Hematopoietic multipotent progenitor cell treated with erythropoietin and hydrocortisone succinate and interleukin-3 and kit ligand, for 15 days (in vitro differentiated cells): ENCODE measurements at places on chromosomes 7 and 10.

- no peak for DNase-seq
Observed at GRCh38 chr10:114174695-114175188, 739 bp upstream of the CCDC186 start.

DNA sequence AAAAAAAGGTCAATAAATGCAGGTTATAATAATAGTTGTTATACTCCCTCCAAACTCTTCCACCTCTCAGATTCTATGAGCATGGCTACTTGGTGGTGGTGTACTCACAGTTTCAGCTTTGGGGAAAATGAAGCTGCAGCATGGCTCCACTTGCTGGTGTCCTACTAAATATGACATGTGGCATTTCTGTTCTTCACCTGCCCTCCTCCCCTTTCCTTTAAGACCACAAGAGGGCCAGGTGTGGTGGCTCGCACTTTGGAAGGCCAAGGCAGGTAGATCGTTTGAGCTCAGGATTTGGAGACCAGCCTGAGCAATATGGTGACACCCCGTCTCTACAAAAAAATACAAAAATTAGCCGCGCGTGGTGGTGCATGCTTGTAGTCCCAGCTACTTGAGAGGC lies 101.1 kb downstream of the SLC37A3 start:
- DNase-seq = no peak

DNA sequence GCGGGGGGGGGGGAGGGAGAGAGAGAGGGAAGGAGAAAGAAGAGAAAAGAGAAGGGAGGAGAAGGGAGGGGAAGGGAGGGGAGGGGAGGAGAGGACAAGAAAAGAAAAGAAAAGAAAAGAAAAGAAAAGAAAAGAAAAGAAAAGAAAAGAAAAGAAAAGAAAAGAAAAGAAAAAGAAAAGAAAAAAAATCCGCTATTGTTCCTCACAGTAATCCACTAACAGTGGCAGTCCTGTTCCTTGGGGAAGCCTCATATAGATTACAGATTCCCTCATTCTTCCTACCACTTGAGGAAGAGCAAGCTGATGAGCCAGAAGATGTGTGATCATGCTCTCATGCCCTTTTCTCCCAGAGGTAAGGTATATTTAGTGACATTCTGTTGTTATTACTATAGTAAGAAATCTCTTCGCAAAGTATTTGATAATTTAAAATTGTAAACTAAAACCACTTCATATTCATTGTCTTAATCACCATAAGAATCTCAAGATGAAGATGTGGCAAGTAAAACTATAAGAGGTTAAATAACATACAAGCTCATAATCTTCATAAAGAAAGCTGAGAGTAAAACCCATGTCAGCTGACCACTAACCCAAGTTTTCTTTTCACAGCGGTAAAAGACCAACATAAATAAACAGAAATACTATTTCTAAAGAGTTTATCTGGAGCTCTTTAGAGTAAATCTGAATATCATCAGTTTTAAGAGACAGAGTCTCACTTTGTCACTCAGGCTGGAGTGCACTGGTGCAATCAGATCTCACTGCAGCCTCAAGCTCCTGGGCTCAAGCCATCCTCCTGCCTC lies 128.1 kb downstream of the JMJD1C start:
- DNase-seq = no peak

GRCh38 chr10:1638889-1639419 lies 98.4 kb downstream of the ADARB2 start:
- no peak for DNase-seq

- DNase-seq = peak; percentile 11
Observed at GRCh38 chr10:1420661-1421362, 316.5 kb downstream of the ADARB2 start.

- no peak for DNase-seq
Observed at GRCh38 chr7:47609803-47610452, 28.0 kb upstream of the TNS3 start.

- no peak for DNase-seq
Observed at GRCh38 chr10:126225672-126226008, 162.6 kb downstream of the ADAM12 start.

GRCh38 chr10:8969853-8970252 lies 915.4 kb downstream of the GATA3 start:
- no peak for DNase-seq

DNA sequence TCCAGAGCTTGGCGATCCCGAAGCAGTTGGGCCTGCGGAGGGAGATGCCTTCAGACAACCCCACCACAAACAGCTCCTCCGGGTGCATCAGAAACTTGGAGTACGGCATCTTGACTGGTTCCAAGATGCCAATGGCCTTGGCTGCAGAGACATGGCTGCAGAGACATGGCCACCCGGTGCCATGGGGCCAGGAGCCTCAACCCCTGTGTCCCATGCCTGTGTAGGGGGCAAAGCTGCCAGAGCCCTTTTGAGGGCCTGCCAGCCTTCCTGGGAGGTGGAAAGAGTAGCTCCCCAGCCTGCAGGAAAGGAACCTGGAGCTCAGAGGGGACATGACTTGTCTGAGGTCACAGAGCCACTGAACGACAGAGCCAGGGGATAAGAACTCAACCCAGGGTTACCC lies 83.5 kb downstream of the RABGEF1 start:
- no peak for DNase-seq

DNA sequence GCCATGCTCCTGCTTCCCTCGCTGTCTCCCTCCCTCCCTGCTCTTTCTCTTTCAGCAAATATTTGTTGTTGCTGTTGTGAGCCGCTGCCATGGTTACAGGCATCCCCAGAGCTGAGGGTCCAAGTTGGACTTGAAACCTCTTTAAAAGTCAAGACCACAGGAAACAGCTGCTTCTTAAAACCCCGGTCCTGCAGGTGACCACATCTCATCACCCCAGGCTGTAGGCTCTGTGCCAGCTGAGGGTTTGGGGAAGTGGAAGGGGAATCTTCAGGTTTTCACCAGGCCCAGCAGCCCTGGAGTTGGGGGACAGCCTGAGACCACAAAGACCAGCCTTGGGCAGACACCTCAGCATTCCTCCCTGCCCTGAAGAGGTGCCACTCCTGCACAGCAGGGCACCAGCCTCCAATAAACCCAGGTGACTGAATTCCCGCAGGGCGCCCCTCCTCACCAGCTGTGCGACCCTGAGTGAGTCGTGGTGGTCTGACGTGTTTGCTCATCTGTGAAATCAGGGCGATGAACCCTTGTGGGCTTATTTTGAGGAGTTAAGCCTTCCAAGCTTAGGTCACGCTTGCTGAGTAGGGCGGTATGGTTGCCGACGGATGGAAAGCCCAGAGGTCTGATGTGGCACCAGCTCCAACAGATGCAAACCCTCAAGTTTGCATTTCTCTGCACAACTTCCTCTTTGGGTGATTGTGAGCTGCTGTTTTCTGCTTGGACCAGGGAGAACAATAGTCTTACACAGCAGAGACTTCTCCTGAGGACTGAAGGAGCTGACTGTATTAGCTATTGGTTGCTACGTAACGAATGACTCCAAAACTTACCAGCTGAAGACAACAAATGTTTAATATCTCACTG lies 24.8 kb downstream of the NPTX2 start:
- DNase-seq = no peak

- DNase-seq = peak; percentile 8
Observed at GRCh38 chr10:71980181-71981014, 16.2 kb downstream of the CHST3 start.

GRCh38 chr10:2897619-2898508 lies 169.5 kb upstream of the PFKP start:
- DNase-seq = no peak

DNA sequence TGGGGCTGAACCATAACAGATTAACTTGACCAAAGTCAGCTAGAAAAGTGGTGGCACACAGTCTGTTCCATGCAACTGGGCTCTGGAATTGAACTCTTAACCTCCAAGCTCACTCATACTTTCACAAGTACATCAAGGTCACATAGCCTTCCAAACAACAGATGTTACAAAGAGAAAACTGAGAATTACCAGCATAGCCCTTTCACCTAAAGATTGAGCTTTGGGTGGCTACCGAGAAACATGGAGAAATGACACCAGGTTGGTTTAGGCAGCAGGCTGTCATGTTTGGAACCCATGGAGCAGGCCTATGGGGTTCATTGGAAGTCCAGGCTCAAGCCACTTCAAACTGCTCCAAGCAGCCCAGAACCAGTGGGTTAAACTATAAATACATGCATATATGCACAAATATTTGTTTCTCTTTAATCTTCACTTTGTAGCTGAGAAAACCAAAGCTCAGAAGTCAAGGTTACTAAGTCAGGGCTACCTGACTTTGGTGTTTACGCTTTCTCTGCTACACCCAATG lies 59.1 kb downstream of the MALSU1 start:
- DNase-seq = no peak

DNA sequence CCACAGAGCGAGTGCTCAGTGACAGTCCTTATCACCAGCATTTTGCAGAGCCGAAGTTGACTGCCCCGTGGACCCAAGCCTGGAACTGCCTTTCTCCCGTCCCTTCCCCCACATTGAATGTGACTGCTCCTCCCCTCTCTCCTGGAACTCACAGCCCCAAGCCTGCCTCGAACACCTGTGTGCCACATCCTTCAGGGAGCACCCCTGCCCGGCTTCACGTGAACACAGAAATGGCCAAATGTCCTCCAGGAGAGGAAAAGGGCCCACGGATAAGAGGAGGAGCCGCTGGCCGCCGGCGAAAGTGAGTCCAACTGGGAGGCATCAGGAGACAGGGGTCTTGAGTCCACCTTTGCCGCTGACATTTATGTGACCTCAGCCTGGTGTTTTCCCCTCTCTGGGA lies 16.2 kb downstream of the STX1A start:
- DNase-seq = no peak

DNA sequence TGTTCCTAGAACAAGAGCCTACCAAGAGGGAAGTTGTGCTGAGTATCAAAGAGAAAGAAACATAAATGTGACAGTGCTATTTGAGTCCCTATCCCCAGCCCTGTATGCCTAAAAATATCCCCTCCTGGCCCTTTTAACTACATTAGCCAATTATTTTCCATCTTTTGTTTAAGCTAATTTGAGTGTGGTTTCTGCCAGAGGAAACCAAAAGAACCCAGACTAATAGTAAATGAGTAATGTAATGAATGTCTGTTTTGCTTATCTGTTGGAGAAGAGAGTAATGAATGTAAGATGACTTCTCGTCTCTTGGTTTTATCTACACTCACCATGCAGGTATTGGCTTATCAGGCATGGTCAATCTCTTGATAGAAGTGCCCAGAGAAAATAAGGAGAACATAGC lies 134.4 kb upstream of the CDK1 start:
- no peak for DNase-seq

GRCh38 chr7:25830215-25830614 lies 321.8 kb upstream of the NFE2L3 start:
- no peak for DNase-seq

DNA sequence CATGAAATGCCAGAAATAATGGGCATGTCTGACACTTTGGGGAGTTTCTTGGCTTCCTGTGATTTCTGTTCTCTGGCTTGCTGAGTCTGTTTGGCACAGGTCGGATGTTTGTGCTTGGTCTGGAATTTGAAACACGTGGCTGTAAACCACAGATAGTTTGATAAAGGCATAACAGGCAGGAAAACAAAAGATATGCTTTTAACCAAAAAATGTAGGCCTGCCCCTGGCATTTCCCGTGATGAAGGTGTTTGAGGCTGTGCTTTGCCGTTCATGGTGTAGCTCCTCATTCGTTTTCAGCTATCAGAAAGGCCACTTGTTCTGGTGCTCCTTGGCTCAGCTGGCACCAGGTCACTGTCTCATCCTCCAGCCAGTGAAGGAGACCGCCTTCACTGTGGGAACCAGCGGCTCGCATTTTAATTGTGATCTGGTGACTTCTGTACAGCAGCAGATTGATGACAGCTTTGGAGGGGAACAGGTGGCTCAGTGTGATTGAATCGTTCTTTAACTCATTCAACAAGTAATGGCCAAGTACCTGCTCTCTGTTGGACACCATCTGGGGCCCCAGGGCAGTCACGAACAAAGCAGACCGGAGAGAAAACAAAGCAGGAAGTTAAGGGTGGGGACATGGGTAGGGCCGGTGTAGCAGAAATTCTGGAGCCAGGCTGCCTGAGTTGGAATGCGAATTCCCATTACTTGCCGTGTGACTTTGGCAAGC lies 111.5 kb downstream of the CCNY start:
- no peak for DNase-seq

DNA sequence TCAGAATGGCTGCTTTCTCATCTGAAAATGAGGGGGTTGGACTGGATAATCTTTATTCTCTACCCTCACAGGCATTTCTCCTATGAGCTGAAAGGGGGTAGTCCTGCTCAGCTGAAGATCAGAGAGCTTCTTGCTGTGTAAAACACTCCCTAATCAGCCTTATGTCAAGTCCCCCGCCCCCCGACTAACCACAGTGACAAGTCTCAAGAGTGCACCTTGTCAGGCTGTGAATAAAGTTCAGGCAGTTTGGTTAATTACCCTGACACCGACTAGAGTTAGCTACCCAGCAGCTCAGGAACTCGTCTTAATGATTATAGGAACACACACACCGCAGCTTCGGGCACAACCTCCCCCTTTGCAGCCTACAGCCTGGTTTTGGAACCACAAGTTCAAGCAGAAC lies 513.7 kb downstream of the RPS24 start:
- no peak for DNase-seq

GRCh38 chr7:128129224-128129864 lies 98.1 kb upstream of the LRRC4 start:
- no peak for DNase-seq

- DNase-seq = no peak
Observed at GRCh38 chr10:74903491-74903890, 77.1 kb downstream of the KAT6B start.

- no peak for DNase-seq
Observed at GRCh38 chr7:26370011-26370410, 78.3 kb downstream of the SNX10 start.

GRCh38 chr7:65980478-65981250 lies 1.3 kb downstream of the GUSB start:
- peak; percentile 9 for DNase-seq

DNA sequence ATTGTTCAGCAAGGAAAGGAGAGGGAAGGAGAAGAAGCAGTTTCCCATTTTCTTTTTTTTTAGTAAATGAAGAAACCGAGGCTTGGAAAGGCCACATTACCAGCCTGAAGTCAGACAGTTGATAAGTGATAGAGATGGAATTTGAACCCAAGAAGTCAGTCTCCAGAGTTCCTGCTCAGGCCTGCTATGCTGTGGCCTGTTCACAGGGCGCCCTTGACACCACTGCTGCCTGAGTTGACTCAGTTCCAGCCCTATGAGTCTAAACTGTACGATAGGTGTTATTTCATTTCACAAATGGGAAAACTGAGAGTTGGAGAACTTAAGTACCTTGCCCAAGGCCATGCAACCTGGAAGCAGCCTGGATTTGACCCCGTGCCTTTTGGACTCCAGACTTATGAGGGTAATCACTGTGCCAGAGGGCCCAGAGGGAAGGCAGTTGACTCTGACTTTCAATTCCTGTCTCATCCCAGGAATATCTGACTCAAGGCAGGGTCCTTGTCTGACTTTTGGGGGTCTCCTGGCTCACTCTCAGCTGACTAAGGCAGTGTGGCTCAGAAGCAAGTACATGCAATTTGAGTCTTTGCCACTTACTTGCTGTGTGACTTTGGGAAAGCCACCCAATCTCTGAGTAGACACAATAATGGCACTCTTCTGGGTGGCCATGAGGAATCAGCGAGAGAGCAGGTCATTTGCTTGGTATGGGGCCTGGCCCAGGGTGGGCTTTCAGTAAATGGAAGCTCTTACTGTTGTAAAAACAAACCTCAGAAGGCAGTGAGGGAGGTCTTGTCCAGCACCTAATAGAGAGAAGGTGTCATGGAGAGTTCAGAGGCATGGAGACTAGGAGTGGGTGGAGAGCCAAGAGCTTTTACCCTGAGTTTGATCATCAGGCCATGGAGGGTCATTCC lies 17.9 kb upstream of the RBM20 start:
- DNase-seq = no peak
